ENCODE measurements at places on chromosomes 1 and 21.
A peak's percentile ranks its signal among the peaks of the same experiment; 100 is the strongest.

GRCh38 chr1:213953806-213954205 lies 34.0 kb upstream of the PROX1 start:
- no peak for DNase-seq

GRCh38 chr1:154730986-154731489 lies 123.1 kb upstream of the ADAR start:
- DNase-seq, result no peak

GRCh38 chr1:244368279-244368678 lies 83.4 kb downstream of the ADSS2 start:
- no peak for DNase-seq

DNA sequence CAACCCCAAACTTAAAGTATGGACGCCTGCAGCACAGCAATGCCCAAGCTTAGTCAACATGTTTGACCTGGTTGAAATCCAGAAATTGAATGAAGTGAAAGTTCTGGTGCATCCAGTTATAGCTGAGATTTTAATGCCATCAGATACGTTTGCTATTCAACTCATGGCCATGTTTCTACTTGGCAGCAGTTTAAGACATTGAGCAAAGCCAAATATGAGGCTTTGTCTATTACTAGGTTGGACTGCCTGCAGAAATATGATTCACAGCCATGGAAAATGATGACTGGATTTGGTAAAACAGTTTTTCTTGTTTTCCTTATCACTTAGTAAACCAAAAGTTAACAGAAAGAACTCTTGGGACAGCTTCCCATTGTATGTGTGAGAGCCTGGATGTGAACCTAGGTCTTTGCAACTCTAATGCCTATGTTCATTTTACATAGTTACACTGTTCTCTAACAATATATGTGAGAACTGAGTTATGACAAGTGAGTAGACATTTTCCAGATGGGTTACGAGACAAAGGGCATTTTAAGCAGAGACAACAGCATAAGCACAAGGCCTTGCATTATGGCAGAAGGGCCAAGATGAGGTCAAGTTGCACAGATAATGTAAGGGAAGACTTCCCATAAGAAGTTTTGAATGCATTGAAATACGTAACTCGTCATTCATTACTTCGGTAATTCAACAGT lies 32.4 kb upstream of the MYSM1 start:
- DNase-seq, result no peak

- no peak for DNase-seq
These were observed 54.4 kb upstream of the C1orf174 start for GRCh38 chr1:3954170-3955169.

GRCh38 chr1:116731439-116731838 lies 22.8 kb upstream of the CD2 start:
- no peak for DNase-seq

GRCh38 chr1:117964290-117965038 lies 34.9 kb downstream of the WDR3 start:
- DNase-seq, result no peak

GRCh38 chr1:38334930-38335592 lies 288.5 kb upstream of the POU3F1 start:
- DNase-seq, result no peak

DNA sequence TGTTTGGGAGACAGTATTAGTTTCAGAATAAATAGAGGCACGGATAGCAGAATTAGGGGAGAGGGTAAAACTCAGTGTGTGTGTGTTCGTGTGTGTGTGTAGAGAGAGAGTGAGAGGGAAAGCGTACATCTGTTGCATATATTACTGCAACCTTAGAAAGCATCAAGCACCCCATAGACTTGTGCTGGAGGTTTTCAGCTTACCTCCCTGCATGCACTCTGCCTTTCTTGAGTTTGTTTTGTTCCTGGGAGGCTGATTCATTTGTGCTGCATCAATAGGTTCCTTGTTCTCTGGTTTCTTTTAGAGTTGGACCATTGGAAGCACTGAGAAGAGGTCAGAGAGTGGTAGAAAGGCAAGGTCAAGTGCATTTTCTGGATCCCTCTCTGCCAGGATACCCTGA lies 104.4 kb upstream of the KCNK1 start:
- DNase-seq, result no peak

GRCh38 chr1:50610563-50610962 lies 187.3 kb upstream of the DMRTA2 start:
- no peak for DNase-seq

GRCh38 chr1:227907439-227908015 lies 40.2 kb downstream of the WNT9A start:
- no peak for DNase-seq

- DNase-seq, result no peak
These were observed 7.9 kb downstream of the TAF13 start for GRCh38 chr1:109067883-109068282.

DNA sequence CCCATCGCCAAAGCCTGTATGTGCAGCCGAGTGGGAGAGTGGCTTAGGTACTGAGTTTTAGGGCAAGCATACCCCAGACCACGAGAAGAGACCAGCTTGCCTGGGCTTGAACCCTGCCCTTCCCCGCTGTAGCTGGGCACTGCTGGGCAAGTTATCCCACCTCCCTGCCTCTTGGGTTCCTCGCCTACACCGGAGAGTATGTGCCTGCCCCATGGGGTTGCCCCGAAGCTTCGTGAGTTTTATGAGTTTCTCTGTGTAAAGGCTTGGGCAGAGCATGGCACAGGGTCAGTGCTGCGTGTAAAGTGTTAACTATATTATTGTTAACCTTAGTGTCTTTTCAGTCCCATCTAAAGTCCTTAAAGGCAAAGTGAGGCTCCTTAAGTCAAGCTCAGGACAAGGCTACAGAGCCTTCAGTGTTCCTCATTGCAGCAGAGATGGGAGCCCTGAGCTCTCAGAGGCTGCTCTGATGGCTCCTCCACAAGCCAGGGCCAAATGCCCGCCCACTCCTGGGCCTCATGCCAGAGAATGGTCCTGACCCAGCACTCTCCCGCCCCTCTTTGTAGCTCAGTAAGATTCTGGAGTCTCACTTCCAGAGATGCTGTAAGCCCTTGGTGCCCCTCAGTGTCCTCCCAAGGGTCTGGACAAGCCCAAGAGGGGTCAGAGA lies 37.0 kb upstream of the KCNA10 start:
- no peak for DNase-seq

DNA sequence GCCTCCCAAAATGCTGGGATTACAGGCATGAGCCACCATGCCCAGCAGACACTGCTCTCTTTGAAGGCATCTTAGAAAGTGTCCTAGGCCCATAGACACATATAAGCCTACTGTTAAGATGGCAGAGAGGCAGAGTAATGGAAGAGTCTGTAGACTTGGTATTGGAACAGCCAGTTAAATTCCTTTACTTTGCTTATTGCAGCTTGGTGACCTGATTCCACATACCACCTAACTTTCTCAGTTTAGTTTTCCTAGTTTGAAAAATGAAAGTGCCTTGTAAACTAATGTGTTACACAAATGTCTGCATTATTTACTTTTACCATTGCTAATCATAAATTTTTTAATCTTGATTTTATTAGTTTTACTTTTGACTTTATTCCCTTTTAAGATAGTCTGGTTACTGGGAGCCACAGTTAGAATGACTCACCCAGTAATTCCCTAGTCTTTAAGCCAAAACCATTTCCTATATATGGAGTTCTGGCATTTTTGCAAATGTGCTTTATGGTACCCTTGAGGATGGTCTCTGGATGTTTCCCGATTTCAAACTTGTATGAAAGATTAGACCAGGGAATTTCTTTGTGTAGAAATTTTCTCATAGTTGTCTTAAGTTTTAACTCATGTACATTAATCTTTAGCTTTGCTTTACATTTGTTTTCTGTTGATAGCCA lies 6.4 kb downstream of the SMAP2 start:
- DNase-seq, result no peak

DNA sequence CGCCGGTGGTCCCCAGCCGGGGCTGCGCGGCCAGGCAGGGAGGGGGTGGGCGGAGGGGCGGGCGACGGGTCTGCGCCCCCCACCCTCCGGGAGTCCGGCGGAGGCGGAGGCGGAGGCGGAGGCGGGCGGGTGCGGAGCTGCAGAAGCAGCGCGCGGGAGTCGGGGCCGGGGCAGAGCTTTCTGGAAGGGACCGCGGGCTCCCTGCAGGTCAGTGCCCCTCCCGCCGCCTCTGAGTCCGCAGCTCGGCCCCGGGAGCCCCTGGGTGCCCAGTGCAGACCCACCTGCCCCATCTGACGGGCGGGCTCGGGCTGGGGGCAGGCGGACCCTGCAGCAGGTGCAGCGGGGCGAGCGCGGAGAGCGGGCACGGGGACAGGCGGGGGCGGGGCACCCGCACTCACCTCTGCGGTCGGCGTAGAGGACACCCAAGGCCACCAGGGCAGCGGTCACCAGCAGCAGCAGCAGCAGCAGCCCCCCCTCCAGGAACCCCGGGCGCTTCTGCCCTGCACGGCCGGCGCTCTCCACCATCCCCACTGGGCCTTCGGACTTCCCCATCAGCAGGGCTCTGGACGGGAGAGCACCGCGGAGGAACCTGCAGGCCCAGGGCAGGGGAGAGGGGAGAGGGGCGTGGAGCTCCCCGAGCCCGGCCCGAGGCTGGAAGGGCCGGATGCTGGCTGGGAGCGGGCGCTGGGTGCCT lies 3.7 kb downstream of the MMEL1 start:
- DNase-seq, result no peak

- no peak for DNase-seq
These were observed 291.9 kb downstream of the KCNH1 start for GRCh38 chr1:210841926-210842625.

- DNase-seq, result no peak
These were observed 686 bp upstream of the ZNF281 start for GRCh38 chr1:200410566-200410878.

GRCh38 chr1:39657402-39657801 lies 14.5 kb downstream of the NT5C1A start:
- no peak for DNase-seq

GRCh38 chr1:80450711-80451110 lies 1350.0 kb upstream of the ADGRL2 start:
- DNase-seq, result no peak

- peak; percentile 51 for DNase-seq
These were observed 21.1 kb downstream of the CACNA1E start for GRCh38 chr1:181504399-181504842.

DNA sequence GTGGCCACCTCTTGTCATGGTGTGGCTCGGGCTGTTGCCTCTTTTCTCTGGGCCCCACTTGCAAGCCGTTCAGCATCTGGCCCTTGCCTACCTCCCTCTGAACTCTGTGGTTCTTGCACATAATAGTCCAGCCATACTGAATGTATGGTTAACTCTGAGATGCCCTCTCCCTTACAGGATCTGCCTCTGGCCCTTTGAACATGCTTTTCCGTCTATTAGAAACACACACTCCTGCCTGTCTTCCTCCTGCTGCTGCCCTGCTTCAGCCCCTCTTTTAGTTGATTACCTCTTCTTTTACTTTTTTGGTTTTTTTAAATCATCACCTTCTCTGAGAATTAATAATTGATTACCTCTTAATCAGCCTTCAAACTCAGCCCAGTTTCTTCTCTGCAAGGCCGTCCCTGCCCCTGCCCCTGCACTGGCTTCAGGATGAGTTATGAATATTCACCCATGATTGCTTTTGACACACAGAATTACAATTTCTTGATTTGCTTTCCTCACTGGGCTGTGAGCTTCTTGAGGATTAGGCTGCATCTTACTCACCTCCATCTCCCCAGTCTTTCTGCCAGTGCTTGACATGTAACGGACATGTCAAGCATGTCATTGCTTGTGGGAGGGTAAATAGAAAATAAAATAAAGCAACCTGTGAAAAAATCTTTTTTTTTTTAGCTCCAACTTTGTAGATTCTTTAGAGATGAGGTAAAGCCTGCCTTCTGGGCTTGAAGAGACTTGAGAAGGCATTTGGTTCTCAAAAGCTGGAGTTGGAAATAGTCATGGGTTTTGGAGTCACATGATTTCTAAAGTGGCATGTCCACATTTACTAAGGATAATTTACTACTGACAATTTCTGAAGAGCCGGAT lies 158.3 kb downstream of the PLXNA2 start:
- DNase-seq, result no peak
